CD8-positive, alpha-beta memory T cell (primary cell): ENCODE measurements at places on chromosomes 13 and 19. TPM values are rescaled to one million over a fixed set of nuclear protein-coding genes. Genes with fewer than 3 reads are reported as not detected.

The PEAK3 gene
- not detected for total RNA-seq

The CCL25 gene
- not detected for total RNA-seq

The HAUS8 gene
- total RNA-seq: 36.4 TPM

DNA sequence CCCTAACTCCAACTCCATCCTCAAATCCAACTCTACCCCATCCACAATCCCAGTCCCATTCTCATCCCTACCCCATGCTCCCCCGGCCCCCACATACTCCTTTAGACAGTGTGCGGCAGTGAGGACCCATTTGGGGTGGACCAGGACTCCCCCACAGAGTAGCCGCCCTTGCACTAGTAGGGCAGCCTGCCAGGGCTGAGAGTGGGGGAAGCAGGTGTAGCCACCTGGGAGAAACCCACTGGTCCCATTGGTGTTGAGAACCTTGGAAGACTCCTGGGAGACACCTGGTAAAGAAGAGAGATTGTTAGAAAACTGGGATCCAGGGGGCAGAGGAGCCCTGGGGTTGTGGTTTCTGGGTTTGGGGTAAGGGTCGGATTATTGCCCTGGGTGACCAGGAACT lies 4.6 kb downstream of the KLK13 start:
- DNase-seq: no peak

- no peak for DNase-seq
Measured at GRCh38 chr19:9881720-9882119, 46.6 kb downstream of the PIN1 start.

GRCh38 chr19:32863841-32864240 lies 5.7 kb downstream of the SLC7A9 start:
- no peak for DNase-seq

GRCh38 chr13:41554180-41554579 lies 96.8 kb downstream of the RGCC start:
- no peak for DNase-seq

The KEAP1 gene
- 101 TPM for total RNA-seq

The CYP4F12 gene
- 0.93 TPM for total RNA-seq

The FFAR2 gene
- not detected for total RNA-seq

The COMMD6 gene
- total RNA-seq: 107 TPM

- DNase-seq: no peak
Measured at GRCh38 chr19:1952635-1953034, 11.7 kb downstream of the CSNK1G2 start.

The MYO1F gene
- 68.0 TPM for total RNA-seq

DNA sequence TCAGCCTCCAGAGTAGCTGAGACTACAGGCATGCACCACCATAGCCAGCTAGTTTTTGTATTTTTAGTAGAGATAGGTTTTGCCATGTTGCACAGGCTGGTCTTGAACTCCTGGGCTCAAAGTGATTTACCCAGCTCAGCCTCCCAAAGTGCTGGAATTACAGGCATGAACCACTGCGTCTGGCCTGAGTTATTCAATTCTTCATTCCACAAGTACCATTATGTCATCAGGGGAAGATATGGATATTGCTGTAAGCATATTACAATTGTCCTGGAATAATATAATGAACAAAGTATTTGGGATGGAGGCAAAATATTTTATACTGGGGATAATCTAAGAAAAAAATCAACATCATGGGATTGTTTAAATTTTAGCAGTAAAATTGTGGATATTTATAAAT lies 646.0 kb upstream of the SLITRK6 start:
- DNase-seq: no peak

DNA sequence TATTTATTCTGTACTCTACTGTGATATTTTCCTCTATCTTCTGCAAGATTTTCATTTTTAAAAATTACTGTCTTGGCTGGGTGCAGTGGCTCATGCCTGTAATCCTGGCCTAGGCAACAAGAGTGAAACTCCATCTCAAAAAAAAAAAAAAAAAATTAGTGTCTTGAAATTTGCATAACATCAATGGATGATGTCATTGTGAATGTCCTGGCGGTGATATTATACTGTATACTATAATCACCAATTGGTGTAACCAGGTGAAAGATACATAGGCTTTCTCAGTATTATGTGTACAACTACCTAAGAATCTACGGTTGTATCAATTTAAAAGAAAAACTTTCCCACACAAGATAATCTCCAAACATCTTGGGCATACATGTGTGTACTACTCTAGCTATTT lies 15.2 kb downstream of the ZNF331 start:
- no peak for DNase-seq

DNA sequence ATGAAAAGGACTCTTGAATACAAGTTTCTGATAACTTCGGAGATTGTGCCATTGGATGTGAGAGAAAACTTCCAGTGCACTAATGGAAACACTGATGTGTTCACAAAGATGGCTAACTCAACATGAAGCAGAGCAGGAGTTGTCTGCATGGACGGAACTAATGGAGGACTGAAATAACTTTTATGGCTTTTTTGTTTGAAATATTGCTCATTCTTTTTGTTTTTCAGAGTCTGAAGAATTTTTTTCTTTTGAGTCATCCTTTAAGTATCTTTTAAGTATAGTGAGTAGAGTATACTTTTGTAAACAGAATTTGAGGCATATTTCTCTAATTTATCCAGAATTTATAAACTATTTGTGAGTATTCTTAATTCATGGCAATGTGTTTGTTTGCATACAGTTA lies 25.7 kb downstream of the CRYL1 start:
- DNase-seq: no peak

The CCNE1 gene
- total RNA-seq: 30.3 TPM

The YJEFN3 gene
- total RNA-seq: 7.5 TPM

GRCh38 chr13:29486551-29486950 lies 108.9 kb downstream of the SLC7A1 start:
- no peak for DNase-seq

- no peak for DNase-seq
Measured at GRCh38 chr19:34171539-34171876, 796 bp upstream of the LSM14A start.

DNA sequence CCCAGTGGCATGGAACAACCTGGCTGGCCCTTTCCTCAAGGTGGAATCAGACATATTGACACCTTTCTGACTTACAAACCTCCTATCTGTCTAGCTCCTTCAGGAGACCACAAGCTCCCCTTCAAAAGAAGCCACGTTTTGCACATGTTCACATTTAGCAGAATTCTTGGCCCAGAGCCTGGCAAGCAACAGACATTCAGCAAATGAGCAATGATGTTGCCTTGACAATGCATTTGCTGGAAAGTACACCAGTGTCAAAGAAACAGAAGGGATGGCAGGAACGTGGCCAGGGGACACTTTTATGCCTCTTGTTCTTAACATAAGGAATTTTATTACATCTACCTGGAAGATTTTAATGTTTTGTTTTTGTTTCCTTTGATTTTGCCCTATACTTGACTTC lies 85.5 kb upstream of the FGF14 start:
- no peak for DNase-seq

GRCh38 chr13:50389726-50390125 lies 374.5 kb downstream of the KCNRG start:
- DNase-seq: no peak

GRCh38 chr13:109309625-109310363 lies 476.6 kb downstream of the IRS2 start:
- DNase-seq: no peak

- DNase-seq: peak; percentile 52
Measured at GRCh38 chr19:12603714-12604113, 6.9 kb downstream of the ZNF490 start.

DNA sequence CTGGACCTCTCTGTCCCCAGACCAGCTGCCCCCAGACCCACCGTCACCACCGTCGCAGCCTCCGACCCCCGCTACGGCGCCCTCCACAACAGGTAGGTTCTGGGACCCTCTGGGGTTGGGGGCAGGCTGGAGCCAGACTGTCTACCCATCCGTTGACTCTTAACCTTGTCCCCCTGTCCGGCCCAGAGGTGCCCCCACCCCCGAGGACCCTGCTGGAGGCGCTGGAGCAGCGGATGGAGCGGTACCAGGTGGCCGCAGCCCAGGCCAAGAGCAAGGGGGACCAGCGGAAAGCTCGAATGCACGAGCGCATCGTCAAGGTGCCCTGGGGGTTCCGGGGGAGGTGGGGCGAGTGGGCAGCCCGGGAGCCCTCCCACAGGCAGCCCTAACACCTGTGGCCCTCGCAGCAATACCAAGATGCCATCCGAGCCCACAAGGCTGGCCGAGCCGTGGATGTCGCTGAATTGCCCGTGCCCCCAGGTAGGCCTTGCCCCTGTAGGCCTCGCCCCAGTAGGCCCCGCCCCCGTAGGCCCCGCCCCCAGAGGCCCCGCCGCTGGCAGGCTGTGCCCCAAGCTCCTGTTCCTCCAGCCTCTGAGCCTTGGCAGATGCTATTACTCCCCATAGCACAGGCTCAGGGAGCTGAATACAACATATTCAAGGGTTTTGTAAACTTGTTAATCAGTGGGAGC lies 12.9 kb downstream of the CC2D1A start:
- DNase-seq: no peak

The LMTK3 gene
- 4.7 TPM for total RNA-seq

- no peak for DNase-seq
Measured at GRCh38 chr13:29591310-29591709, 4.2 kb downstream of the SLC7A1 start.

The DACH1 gene
- total RNA-seq: not detected

The STOML3 gene
- not detected for total RNA-seq

The ACTMAP gene
- total RNA-seq: 10.3 TPM

The IL17D gene
- total RNA-seq: 0.84 TPM

DNA sequence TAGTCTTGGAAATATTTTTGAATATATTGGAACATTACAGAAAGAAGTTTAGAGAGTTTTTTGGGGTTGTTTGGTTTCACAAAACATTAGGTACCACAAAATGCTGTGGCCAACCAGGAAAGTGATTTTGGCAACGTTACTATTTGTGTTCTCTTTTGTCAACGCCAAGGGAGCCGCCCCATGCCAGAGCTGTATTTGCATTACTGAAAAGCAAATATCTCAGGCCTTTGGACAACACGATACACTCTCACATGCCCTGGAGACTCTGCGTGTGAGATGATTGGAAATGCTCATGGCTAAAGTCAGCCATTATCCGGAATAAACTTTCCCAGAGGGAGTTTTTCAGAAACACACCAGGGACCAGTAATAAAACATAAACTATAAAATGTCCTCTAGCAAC lies 324.6 kb downstream of the SHISA2 start:
- no peak for DNase-seq

DNA sequence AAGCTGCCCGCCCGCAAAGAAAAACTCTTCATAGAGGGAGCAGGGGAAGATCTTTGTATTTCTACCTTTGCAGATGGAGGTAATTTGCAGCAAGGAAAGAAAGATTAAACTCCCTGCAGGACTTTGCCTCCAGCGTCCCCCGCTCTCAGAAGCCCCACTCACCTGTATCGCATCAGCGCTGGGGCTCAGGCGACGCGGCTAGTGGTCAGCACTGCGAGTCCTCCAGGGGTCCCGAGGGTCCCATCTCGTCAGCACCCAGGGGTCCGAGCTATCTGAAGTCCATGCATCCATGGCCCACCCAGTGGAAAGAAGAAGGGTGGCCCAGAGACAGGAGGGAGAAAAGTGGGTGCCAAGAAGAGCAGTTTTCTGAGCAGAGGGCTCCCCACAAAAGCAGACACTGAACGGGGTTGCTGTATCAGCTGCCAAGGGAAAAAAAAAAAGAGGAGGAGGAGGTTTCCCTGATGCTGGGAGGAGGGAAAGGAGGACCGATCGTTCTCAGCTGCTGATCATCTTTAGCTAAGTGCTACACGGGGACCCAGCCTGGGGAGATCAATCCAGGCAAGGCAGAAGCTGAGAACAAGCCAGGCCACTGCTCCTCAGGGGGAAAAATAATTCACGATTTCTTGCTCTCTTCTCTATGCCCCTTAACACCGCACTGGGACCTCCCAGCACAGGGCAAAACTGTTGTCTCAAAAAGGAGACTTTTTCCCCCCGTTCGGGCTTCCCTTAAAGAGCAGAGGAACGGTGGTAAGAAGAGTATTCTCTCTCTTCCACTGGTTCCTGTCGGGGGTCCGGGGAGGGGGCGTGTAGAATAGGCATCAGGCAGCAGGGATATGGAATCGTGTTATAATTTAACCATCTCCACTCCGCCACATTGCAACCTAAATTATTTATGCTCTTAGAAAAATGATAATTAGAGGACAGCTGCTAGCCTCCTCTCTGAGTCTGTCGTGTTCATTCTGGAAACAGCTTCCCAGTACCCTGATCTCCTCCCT lies 117.7 kb upstream of the CACNA1A start:
- DNase-seq: no peak

DNA sequence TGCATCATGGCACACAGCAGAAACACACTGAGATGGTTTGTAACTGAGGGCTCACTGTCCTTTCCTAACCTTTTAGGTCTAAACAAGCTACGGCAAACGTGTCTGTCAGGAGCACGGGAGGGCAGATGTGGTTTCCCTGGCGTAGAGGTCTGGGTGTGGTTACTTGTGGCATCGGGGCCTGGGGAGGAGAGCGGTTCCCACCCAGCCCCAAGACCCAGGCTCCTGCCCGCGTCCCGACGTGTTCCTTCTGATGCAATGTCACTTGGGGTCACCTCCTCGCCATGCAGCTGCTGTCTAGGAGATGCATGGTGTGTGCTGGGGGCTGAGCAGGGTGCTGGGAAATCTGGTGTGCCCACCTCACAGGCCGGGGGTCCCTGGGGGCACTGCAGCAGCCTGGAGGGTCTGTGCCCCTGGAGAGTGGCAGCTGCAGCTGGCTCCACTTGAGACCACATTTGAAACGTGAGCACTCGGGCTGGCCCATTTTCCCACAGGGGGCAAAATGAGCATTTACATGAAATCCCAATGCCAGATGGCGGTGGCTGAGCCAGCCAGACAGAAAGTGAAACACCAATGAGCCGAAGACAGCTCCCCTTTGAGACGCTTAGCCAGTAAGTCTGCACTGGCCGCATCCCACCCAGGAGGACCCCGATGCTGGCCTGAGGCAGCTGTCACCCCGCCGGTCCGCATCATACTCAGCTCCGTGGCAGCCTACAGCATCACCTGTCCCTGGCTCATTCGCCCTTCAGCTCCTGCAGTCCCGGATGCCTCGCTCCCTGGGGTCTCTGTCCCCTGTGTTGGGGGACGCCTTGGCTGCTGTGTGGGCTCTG lies 22.3 kb upstream of the MYDGF start:
- no peak for DNase-seq

The SLC25A41 gene
- total RNA-seq: 0.33 TPM

GRCh38 chr19:48591021-48591420 lies 15.5 kb upstream of the SPACA4 start:
- DNase-seq: no peak

DNA sequence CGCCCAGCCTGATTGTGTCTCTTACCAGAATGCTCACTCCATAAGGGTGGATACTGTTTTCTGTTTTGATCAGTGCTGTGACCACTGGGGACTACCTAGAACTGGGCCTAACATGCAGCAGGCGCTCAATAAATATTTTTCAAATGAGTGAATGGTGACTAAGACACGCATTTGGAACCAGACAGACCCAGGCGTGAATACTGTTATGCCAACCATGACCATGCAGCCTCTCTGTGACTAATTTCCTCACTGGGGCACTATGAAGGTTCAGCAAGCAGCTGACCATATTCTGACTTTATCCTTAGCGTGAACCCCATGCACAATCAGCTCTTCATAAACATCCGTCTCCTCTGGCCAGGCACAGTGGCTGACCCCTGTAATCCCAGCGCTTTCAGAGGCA lies 13.0 kb upstream of the SPC24 start:
- DNase-seq: no peak
